ENCODE measurements at places on chromosomes 12 and 14.

GRCh38 chr14:41824441-41824840 is 217.8 kb downstream of the LRFN5 start:
- no peak for DNase-seq

DNA sequence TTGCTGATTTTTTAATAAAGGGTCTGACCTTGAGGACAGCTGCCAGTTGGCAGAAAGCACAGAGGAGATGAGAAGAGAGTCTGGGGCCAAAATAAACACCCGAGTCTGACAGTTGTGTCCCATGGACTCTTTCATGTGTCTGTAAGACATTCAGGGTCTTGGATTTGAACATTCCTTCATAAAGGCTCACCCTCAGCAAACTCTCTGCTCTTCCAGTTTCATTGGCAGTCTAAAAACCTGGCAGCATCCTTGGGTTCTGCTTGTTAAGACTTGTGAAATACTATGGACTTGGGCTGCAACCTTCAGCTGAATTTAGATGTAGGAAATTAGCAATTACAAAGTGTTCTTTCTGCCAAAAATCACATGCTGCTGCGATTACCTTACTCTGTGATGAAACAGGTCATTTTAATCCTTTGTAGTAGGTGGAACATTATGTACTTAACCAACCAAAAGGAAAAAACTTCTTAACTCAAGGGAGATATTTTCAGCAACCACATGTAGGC is 32.0 kb upstream of the LMNTD1 start:
- DNase-seq, result no peak

DNA sequence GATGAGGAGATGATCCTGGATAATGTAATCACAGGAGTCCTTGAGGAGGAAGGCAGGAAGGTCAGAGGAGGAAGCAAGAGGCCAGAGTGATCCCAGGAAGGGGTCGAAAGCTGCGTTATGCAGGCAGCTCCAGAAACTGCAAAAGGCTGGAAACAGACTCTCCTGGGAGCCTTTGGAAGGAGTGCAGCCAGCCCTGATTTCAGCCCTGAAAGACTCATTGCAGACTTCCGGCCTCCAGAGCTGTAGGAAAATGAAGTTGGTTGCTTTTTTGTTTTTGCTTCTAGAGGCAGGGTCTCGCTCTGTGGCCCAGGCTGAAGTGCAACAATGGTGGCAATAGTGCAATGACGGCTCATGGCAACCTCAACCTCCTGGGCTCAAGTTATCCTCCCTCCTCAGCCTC is 44.6 kb upstream of the FZD10 start:
- DNase-seq, result no peak

DNA sequence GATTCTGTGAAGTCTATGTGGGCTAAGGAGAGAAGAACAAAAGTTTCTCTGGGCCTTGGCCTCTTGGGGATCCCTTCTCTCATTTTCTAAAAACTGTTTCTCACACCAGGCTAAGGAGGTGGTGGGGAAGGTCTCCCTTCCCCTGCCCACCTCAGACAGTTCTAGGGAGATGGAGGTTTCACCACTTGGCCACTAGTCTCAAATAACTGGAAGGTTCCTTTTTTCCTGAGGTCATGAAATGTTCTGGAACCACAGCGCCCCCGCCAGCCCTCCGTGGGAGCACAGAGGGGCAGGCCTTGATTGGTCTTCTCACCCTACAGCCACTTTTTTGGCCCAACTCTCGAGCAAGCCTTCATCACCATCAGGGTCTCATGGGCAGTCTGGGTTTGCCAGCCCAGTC is 12.6 kb downstream of the C12orf43 start:
- no peak for DNase-seq

DNA sequence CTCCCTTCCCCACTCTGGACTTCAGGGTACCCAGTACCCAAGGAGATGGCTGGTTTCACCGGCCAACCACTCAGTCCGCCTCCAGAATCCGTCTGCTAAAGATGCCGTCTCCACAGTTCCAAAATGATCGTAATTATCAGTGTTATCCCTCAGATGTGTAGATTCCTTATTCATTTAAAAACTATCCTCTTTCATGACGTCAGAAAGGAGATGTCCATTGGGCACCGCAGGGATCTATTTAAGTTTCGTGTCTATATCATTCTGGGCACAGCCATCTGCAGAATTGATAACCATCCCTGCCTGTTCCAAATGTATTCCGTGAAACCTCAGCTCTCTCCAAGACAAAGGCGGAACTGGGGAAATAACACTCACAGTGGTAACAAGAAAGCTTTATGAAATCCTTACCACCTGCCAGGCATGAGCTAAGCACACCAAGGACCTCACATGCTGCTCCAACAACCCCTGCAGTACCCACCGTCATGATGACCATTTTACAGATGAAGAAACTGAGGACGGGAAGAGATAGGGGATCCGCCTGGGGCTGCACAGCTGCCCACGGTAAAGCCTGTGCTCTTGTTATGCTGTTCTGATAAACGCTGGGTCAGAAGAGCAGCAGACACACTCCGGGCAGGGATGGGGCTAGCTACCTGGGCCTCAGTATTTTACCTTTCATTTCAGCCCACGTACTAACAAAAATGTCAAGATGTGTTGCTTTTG is 90.0 kb downstream of the BCL11B start:
- no peak for DNase-seq

DNA sequence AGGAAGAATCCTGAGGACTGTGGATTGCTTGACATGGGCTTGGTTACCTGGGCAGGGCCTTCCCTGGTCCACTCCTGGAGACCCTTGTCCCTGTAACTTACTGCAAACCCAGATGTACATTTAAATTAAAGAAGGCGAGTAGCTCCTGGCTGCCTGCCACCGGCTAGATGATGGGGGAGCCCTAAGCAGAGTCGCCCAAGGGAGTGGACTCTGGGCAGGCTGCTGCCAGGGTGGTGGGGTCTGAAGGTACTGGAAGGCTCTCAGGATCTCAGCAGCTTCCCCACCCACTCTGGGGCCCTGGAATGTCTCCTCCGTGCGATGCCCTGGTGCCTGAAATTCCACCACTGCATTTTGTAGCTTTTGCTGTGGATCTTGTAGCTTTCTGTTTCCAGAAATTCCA is 74.7 kb downstream of the FBXL14 start:
- no peak for DNase-seq

DNA sequence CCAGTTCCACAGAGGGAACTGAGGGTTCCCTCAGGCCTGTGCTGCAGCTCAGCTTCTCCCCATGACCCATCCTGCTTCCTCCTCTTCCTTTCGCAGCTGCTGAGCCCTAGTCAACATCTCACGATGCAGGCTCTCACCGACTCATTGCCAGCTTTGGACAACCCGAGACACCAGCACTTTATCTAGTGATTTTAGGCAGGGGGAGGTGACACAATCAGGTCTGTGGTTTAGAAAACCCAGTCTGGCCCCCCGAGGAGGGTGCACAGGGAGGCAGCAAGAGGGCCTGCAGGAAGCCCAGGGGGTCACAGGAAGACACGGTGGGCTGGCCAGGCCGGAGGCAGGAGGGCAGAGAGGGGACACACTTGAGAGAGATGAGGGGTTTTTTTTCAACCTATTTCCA is 35.4 kb downstream of the DIO3 start:
- no peak for DNase-seq

DNA sequence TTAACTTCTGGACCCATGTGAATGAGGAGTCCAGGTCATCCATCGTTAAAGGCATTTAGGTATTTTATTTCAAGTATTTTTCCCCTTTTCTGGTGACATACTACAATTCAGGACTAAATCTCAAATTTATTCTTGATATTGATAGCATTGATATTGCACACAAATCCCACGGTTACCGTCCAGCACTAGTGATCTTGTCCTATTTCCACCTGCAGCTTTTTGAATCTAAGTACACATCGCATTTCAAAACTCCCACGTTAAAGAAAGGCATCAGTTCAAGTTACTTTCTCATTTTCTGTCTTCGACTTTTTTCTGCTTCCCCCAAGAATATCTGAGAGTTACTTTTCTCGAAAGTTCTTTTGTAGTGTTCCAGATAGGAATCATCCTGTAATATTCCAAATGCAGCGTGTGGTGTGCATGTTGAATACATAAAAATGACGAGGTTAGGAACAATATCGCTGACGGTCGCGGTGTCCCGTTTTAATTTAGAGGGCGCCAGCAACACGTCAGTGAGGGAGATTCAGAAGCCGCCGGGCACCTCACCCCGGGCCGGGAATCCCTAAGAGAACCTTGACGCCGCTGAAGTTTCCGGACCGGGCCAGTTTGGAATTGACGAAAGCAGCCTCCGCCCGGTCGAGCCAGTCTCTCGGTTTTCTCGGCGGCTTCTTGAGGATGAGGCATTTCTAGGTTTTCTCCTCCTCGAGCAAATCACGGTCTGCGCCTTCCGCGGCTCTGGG is 569 bp upstream of the RGS6 start:
- DNase-seq, result no peak

DNA sequence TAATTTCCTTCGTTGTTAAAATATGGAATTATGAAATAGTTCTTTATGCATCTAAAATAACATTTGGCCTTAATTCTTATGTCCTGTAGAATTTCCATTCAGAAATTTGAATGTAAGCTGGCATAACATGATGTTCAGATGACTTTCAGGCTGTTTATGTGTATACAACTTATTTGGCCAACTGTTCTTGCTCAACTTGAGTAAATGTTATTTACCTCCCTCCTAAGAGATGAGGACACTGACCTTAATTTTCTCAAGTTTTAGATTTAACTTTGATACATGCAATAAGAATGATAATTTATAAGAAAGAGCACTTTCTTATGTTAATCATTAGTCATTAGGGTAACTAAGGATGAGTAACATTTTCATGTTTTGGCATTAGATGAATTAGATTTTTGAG is 365.4 kb downstream of the AEBP2 start:
- DNase-seq, result no peak

GRCh38 chr12:102497743-102498142 is 17.4 kb upstream of the IGF1 start:
- no peak for DNase-seq

DNA sequence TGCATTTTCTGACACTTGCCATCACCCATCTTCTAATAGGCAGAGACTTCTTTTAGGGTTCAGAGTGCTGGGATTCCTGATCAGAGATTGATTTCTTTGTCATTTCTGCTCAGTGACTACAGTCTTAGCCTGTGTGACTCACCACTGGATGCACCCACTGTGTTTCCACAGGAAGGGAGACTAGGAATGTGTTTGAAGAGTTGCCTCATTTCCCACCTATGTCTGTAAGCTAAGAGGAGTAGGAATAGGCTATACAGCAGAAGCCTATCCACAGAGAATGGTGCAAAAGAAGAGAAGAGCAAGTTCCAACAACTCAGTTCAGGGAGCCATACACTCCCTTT is 60.2 kb upstream of the ACTN1 start:
- DNase-seq, result peak; percentile 25

DNA sequence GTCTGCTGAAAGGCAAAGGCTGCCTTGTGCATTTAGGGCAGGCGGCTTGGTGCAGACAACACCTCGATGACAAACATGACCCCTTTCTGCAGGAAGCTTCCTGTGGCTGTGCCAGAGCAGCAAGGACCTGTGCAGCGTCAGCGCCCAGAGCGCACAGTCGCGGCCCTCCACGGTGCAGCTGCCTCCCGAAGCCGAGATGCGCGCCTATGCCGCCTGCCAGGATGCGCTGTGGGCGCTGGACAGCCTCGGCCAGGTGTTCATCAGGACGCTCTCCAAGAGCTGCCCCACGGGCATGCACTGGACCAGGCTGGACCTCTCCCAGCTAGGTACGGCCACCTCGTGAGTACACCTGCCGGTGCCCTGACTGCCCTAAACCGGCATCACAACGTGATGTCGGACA is 57.3 kb downstream of the ANKRD9 start:
- DNase-seq, result no peak

- no peak for DNase-seq
These were observed 154.2 kb downstream of the PCNX1 start for GRCh38 chr14:71061458-71061857.

DNA sequence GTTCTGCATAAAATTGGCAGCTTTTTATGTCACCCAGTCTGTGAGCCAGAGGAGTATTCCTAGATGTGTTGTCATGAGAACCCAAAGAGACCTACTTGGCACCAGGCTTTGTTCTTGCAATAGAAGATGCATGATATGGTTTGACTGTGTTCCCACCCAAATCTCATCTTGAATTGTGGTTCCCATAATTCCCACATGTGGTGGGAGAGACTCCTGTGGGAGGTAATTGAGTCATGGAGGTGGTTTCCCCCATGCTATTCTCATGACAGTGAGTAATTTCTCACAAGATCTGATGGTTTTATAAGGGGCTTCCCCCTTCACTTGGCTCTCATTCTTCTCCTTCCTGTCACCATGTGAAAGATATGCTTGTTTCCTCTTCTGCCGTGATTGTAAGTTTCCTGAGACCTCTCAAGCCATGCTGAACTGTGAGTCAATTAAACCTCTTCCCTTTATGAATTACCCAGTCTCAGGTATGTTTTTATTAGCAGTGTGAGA is 572.0 kb upstream of the ATP2B1 start:
- peak; percentile 13 for DNase-seq

- DNase-seq, result no peak
These were observed 2.3 kb downstream of the TAS2R46 start for GRCh38 chr12:11059784-11060183.

GRCh38 chr14:48792376-48793024 is 793.7 kb downstream of the RPS29 start:
- peak; percentile 14 for DNase-seq

GRCh38 chr12:44847888-44848702 is 28.0 kb downstream of the NELL2 start:
- DNase-seq, result no peak

DNA sequence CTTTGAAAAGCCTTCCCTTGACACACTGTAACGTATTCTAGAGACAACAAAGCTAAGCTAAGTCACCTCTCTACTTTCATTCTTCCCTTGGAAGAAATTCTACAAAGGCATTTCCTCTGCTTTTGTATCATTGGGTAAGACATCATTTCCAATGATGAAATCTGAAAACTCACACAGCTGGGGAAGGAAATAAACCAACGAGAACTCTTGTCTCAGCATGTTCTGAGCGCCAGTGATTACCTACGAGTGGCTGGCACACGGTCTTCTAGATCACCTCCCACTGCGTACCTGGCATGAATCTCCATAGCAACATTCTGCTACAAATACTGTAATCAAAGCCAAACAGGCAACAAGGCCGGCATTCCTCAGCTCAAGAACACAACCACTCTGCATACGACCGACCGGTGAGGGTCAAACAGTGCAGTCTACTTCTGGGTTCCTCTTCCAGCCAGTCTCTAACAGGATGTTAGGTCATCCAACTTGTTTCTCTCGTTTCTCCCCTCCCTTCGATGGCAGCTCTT is 7.6 kb downstream of the VPS37B start:
- no peak for DNase-seq

DNA sequence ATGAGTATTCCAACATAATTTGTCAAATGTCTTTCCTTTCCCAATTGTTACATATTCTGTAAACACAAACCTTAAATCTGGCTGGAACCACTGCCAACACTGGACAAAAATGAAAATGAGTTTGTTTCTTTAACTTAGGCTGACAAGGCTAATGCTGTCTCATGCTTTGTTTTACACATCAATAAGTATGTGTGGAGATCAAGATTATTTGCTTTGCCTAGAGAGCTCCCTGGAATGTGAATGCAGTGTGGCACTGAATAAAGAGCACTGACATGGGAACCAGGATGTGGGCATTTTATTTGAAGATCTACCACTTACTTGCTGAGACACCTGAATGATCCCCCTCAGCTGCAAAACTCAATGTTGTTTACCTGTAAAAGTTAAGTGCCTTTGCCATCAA is 61.7 kb downstream of the RALGAPA1 start:
- DNase-seq, result no peak

- DNase-seq, result peak; percentile 4
These were observed 35.0 kb downstream of the ITPR2 start for GRCh38 chr12:26798023-26798422.

- no peak for DNase-seq
These were observed 11.5 kb downstream of the ZFP36L1 start for GRCh38 chr14:68781161-68782021.

GRCh38 chr14:101903111-101903561 is 61.2 kb upstream of the DYNC1H1 start:
- DNase-seq, result no peak

- DNase-seq, result no peak
These were observed 58.6 kb upstream of the GPATCH2L start for GRCh38 chr14:76093077-76093476.

Measured in A172 (cell line).